ENCODE measurements at places on chromosomes 7 and 10. TPM values are rescaled to one million over a fixed set of nuclear protein-coding genes. Genes with fewer than 3 reads are reported as not detected.

DNA sequence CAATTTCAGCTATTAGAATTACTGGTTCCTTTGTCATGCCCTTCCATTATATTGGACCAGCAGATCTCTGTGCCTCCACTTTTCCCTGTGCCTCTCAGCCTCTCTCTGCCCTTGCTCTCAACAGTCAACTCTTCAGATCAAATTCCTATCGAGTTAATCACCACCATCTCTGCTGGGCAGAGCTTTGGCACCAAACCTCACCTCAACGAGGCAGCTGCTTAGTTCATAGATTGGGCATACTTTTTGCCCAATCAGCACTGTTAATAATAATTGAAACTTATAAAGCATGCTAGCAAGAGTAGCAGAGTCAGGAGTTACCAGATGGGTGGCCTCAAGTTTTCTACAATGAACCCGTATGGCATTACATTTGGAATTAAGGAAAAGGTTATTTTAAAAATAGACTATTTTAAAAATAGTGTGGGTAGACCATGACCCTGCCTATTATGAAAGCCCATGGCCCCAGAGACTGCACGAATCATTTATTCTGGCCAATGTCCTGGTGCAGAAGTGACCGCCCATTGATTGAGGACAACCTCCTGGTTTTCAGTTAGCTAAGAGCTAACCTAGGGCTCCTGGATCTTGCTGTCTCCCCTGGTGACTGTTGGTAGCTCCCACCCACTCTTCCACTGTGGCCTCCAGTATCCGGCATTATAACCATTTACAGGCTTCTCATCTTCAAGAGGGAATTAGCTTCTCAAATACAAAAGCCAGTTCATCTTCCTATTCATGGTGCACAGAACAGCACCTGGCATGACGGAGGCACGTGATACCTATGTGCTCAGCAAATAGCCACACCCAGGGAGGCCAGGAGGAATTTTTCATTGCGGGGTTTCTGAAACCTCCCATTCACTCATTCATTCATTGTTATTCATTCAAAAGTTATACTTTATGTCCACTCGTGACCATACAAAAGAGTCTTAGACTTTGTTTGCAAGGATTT, 265.4 kb downstream of the INHBA start:
- H3K4me1 ChIP-seq: no peaks in the 10 kb centered on the region
- no peak for DNase-seq
- no peak overlapping the region for H3K4me3 ChIP-seq
- no peaks in the 10 kb centered on the region for H3K36me3 ChIP-seq
- H3K27ac ChIP-seq: no peak overlapping the region

DNA sequence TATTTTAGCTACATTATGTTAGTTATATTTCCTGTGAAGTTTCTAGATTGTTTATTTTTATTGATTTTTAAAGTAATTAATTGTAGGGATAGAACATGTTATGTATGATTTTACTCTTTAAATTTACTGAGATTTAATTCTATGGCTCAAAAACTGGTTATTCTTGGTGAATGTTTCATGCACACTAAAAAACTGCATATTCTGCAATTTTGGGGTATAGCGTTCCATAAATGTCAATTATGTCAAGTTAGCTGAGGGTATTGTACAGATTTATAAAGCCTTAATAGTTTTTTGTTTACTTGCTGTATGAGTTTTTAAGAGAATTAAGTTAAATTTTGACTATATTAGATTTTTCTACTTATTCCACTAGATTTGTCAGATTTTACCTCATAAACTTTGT, 669.7 kb downstream of the GRID1 start:
- no peak overlapping the region for H3K4me3 ChIP-seq
- DNase-seq: no peak
- H3K4me1 ChIP-seq: no peaks in the 10 kb centered on the region
- no peaks in the 10 kb centered on the region for H3K36me3 ChIP-seq
- no peak overlapping the region for H3K27ac ChIP-seq

- no peak for DNase-seq
- H3K4me1 ChIP-seq: peaks cover 28% of the 10 kb centered on the region
- H3K4me3 ChIP-seq: peak overlapping the region; percentile 27
- peaks cover 23% of the 10 kb centered on the region for H3K36me3 ChIP-seq
Measured at GRCh38 chr10:132185601-132186487, 904 bp upstream of the DPYSL4 start.

GRCh38 chr7:12303495-12303894, 92.4 kb downstream of the TMEM106B start:
- H3K27me3 ChIP-seq: no peaks in the 10 kb centered on the region
- H3K4me3 ChIP-seq: no peak overlapping the region
- H3K27ac ChIP-seq: no peak overlapping the region
- H3K36me3 ChIP-seq: no peaks in the 10 kb centered on the region

FAM204A gene
- polyA plus RNA-seq: 68.3 TPM

Measured in spinal cord (tissue), 10 donors.